PC-9 (cell line): ENCODE measurements at places on chromosomes 11 and 22. TPM values are rescaled to one million over a fixed set of nuclear protein-coding genes. Genes with fewer than 3 reads are reported as not detected.

GRCh38 chr11:34044664-34045485, 6.7 kb upstream of the CAPRIN1 start:
- peak; percentile 96 for DNase-seq
- H3K4me3 ChIP-seq, result peak overlapping the region; percentile 49

The C22orf31 gene
- total RNA-seq, result not detected in 2 replicates

DNA sequence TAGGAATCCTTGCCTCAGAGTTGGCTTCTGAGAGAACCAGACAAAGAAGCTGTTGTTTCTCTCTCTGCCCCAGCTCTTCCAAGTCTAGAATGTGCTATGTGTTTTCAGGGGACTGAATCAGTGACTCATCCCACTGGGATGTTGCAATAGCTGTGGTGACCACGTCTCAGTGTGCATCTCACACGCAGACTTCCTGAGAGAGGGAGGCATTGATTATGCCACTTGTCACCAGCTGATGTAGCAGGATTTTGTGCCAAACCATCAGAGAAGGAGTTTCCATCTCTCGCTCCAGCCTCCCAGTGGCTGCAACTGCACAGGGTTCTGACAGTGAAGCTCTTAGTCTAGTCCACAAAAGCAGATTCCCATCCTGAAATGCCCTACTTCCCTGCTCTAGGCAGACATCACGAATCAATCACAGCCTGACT, 455.8 kb downstream of the MIAT start:
- peak; percentile 57 for DNase-seq
- H3K27ac ChIP-seq, result peak overlapping the region; percentile 77
- no peaks in the 10 kb centered on the region for H3K27me3 ChIP-seq
- no peaks in the 10 kb centered on the region for H3K36me3 ChIP-seq
- no peak overlapping the region for H3K4me3 ChIP-seq
- H3K4me1 ChIP-seq, result peaks cover 74% of the 10 kb centered on the region

DNA sequence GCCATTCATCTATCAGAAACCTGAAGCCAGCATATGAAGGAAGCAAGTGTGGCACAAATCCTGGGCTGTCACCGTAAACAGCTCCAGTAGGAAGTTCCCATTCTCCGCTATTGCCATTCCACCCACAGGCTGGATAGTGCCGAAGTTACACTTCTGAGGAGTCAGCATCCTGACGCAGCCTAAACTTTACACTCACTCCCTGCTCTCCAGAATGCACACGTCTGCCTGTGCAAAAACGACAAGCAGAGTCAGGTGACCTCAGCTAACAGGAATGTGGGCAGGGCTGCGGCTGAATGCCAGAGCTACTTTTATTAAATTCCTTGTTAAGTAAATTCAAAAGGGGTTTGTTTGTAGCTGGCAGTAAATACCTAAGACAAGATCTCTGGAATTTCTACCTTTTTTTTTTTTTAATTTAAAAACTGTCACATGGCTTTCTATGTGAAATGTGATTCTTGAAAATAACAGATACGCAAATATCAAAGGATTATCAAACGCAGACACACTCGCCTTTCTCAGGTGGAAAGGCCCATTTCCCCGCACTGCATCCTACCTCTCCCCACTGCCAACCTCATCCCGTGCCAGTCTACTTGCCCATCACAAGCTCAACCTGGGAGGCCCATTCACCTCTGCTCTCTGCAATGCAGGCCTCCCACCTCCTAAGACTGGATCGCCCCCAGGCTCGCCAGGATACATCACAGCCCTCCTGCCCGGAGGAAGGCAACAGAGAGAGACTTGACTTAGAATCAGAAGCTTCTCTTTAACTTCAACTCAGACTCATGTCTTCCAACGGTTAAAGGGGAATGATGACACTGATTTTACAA, 33.5 kb downstream of the NFRKB start:
- H3K4me3 ChIP-seq, result peak overlapping the region; percentile 41; the same call in 1 of the 2 replicates
- peak overlapping the region; percentile 84 for H3K27ac ChIP-seq
- H3K4me1 ChIP-seq, result peaks cover 82% of the 10 kb centered on the region
- DNase-seq, result peak; percentile 92
- H3K36me3 ChIP-seq, result peaks cover 45% of the 10 kb centered on the region

The TRIM51 gene
- total RNA-seq, result not detected in 2 replicates

The KRTAP5-1 gene
- total RNA-seq, result not detected in 2 replicates

The BIRC2 gene
- total RNA-seq, result 33.7 and 37.5 TPM in 2 replicates

The ELFN2 gene
- total RNA-seq, result 30.8 and 36.6 TPM in 2 replicates

The SLC1A2 gene
- total RNA-seq, result 0.09 and 0.38 TPM in 2 replicates

DNA sequence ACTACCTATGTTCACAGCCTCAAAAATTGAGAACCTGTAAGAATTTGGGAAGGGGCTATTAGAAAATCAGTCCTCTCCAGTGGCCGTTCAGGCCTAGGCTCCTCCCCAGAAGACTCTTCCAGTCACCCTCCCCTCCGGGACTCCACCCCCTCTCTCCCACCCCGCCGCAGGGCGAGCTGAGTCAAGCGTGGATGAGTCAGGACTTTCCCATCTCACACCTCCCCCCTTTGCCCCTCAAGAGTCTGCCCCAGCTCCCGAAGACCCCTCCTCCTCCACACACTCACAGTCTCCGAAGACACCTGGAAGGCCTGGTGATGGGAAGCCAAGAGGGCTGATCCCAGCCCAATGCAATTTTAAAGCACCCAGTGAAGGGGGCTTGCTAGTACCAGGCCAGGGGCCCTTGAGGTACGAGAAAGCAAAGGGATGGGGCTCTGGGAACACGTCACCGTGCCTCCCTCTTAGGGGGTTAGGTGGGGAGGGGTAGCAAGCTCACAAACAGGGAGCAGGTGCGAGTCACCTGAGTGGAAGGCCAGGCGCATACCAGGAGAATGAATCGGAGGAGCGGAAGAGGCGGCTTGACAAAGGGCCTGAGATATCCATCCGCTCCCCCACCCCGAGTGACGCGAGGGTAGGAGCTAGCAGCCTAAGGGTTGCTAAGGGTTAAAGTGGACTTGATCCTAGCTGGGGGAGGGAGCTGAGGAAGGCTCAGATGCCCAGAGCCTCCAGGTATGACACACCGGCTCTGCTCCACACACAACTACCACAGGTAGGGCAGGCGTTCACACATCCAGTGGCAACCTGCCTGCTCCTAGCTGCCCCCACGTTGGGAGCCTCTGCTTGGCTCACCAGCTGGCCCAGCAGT, 13.6 kb downstream of the BCL9L start:
- no peaks in the 10 kb centered on the region for H3K27me3 ChIP-seq
- 0 out of 2 replicates have a peak, but pooled peaks cover 10% of the 10 kb centered on the region for H3K36me3 ChIP-seq
- H3K27ac ChIP-seq, result peak overlapping the region; percentile 96
- H3K4me1 ChIP-seq, result peaks cover 90% of the 10 kb centered on the region
- peak overlapping the region; percentile 61 for H3K4me3 ChIP-seq

- DNase-seq, result peak; percentile 68
- no peak overlapping the region for H3K4me3 ChIP-seq
- H3K27me3 ChIP-seq, result no peaks in the 10 kb centered on the region
Observed at GRCh38 chr11:19890308-19890707, 177.7 kb downstream of the NAV2 start.

- H3K4me1 ChIP-seq, result no peaks in the 10 kb centered on the region
- H3K4me3 ChIP-seq, result no peak overlapping the region
- no peak overlapping the region for H3K27ac ChIP-seq
- no peaks in the 10 kb centered on the region for H3K36me3 ChIP-seq
- no peak for DNase-seq
Observed at GRCh38 chr11:92129811-92130210, 94.8 kb upstream of the FAT3 start.

The SYNGR1 gene
- total RNA-seq, result 12.0 and 19.1 TPM in 2 replicates

DNA sequence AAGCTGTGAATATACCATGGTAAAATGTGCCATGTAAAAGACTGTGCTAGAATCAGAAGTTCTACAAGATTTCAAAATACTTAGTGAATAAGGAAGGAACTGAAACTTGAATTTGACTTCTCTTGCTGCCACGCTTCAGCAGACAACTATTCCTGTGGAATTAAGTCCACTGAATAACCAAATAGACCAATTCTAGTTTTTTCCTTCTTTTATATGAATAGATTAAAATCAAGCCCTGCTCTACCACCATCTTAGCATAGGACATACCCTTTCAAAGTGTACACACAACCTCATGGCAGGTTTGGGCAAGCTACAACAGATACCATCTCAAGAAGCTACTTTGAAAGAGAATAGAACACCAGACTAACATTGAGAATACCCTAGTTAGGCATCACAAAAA, 23.4 kb upstream of the CLNS1A start:
- H3K4me3 ChIP-seq, result no peak overlapping the region
- H3K4me1 ChIP-seq, result no peaks in the 10 kb centered on the region
- no peaks in the 10 kb centered on the region for H3K27me3 ChIP-seq
- no peak for DNase-seq

GRCh38 chr11:61028135-61028729, 56.8 kb downstream of the CD6 start:
- H3K27ac ChIP-seq, result no peak overlapping the region
- no peaks in the 10 kb centered on the region for H3K36me3 ChIP-seq
- H3K4me1 ChIP-seq, result no peaks in the 10 kb centered on the region
- no peak for DNase-seq
- H3K27me3 ChIP-seq, result peaks cover 24% of the 10 kb centered on the region
- no peak overlapping the region for H3K4me3 ChIP-seq

DNA sequence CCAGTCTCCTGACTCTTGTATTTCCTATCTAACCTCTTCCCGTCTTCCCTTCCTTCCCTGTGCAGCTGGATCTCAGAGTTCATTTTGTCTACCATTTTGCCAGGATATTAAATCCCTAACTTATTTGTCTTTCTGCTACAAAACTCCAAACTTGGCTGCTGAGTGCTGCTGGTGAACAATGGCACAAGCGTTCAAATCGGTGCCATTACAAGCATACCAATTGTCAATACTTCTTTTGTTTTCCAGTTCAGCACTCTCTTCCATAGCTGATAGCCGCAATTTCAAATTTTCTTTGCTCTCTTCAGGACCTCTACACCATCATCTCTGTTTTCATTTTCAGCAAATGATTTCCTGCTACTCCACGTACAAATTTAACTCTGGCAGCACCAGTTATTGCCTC, 13.4 kb downstream of the IL18 start:
- no peaks in the 10 kb centered on the region for H3K27me3 ChIP-seq
- H3K4me1 ChIP-seq, result peaks cover 2% of the 10 kb centered on the region
- DNase-seq, result no peak
- H3K27ac ChIP-seq, result no peak overlapping the region
- no peak overlapping the region for H3K4me3 ChIP-seq
- H3K36me3 ChIP-seq, result peaks cover 47% of the 10 kb centered on the region

- H3K27ac ChIP-seq, result no peak overlapping the region
- DNase-seq, result no peak
- H3K36me3 ChIP-seq, result peaks cover 27% of the 10 kb centered on the region
- H3K4me1 ChIP-seq, result no peaks in the 10 kb centered on the region
- H3K27me3 ChIP-seq, result no peaks in the 10 kb centered on the region
- H3K4me3 ChIP-seq, result no peak overlapping the region
Observed at GRCh38 chr22:41524809-41525449, 19.3 kb downstream of the POLR3H start.

DNA sequence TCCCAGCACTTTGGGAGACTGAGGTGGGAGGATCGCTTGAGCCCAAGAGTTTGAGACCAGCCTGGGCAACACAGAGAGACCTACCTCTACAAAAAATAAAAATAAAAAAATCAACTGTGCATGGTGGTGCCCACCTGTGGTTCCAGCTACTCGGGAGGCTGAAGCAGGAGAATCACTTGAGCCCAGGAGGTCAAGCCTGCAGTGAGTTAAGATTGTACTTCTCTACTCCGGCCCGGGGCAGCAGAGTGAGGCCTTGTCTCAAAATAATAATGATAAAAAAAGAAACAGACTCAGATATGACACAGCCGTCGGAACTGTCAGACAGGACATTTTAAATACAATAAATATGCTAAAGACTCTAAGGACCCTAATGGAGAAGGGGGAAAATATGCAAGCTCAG, 18.4 kb downstream of the ASCL2 start:
- DNase-seq, result no peak
- H3K4me1 ChIP-seq, result peaks cover 7% of the 10 kb centered on the region
- no peaks in the 10 kb centered on the region for H3K27me3 ChIP-seq
- H3K36me3 ChIP-seq, result no peaks in the 10 kb centered on the region
- no peak overlapping the region for H3K27ac ChIP-seq

The GRIK4 gene
- not detected in 2 replicates for total RNA-seq

The SYT12 gene
- total RNA-seq, result 11.1 and 12.3 TPM in 2 replicates

- peak overlapping the region; percentile 68 for H3K27ac ChIP-seq
- DNase-seq, result peak; percentile 64
- peaks cover 9% of the 10 kb centered on the region for H3K36me3 ChIP-seq
- no peaks in the 10 kb centered on the region for H3K27me3 ChIP-seq
- no peak overlapping the region for H3K4me3 ChIP-seq
Observed at GRCh38 chr11:34204396-34205279, 99.2 kb downstream of the NAT10 start.

- H3K27me3 ChIP-seq, result no peaks in the 10 kb centered on the region
- peaks cover 13% of the 10 kb centered on the region for H3K4me1 ChIP-seq
- no peak for DNase-seq
- no peak overlapping the region for H3K4me3 ChIP-seq
Observed at GRCh38 chr11:94835594-94835927, 67.4 kb downstream of the AMOTL1 start.
